ENCODE measurements at places on chromosomes 2 and 18. TPM values are rescaled to one million over a fixed set of nuclear protein-coding genes. Genes with fewer than 3 reads are reported as not detected.

Gene TMSB10
- 2,345 TPM for total RNA-seq

Gene CTAGE1
- total RNA-seq, result not detected

Gene EMILIN2
- 15.7 TPM for total RNA-seq

GRCh38 chr2:212733273-212733672, 194.7 kb upstream of the ERBB4 start:
- no peaks in the 10 kb centered on the region for H3K36me3 ChIP-seq
- DNase-seq, result no peak
- no peak overlapping the region for H3K27ac ChIP-seq
